ENCODE measurements at places on chromosomes 12 and 14. TPM values are rescaled to one million over a fixed set of nuclear protein-coding genes. Genes with fewer than 3 reads are reported as not detected.

DNA sequence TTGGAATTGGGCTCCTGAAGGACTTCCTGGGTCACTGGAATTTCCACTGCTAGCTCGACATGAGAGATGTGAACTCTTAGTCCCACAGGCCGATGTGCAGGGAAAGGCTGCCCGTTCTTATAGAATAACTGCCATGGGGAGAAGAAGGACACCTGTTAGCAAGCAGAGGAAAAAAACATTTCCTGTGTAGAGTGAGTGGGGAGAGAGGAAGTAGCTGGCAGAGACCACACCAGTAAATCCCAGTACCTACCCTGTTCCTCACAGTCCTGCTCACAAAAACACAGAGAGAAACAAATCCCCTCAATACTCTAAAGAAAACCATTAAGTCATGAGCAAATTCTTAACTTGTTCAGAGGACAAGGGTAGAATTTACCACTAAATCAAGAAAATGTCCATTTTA, 29.5 kb downstream of the AREL1 start:
- no peak for DNase-seq

DNA sequence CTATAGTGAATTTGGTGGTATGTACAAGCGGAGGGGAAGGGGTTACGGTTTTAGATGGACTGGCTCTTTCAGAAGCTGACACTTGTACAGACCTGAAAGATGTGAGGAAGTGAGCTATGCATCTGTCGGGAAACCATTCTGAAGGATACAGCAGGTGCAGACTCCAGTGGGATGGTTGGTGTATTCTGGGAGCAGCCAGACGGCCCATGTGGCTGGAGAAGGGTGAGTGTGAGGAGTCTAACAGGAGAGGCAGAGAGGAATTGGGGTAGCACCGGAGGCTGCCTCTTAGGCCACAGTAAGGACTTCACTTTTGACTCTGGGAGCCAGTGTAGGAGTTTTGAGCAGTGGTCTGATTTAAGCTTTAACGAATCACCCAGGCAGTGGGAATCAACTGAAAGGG, 90.7 kb downstream of the APAF1 start:
- no peak for DNase-seq

Gene FBLN5
- 2.7 TPM for total RNA-seq

- DNase-seq: no peak
Measured at GRCh38 chr14:68690089-68690958, 102.5 kb downstream of the ZFP36L1 start.

GRCh38 chr14:61894452-61895077, 132.3 kb downstream of the SNAPC1 start:
- DNase-seq: peak; percentile 68

Gene MUCL1
- total RNA-seq: 0.82 TPM

- DNase-seq: peak; percentile 44
Measured at GRCh38 chr14:69312608-69313007, 52.6 kb downstream of the GALNT16 start.

All from activated naive CD4-positive, alpha-beta T cell treated with anti-CD3 and anti-CD28 coated beads, Interleukin-2, amount 50 U/mL, for 72 hours (primary cell).